NCI-H187 treated with DMSO at 0.1 percent for 48 hours (cell line): ENCODE measurements at places on chromosomes 3 and 15.

DNA sequence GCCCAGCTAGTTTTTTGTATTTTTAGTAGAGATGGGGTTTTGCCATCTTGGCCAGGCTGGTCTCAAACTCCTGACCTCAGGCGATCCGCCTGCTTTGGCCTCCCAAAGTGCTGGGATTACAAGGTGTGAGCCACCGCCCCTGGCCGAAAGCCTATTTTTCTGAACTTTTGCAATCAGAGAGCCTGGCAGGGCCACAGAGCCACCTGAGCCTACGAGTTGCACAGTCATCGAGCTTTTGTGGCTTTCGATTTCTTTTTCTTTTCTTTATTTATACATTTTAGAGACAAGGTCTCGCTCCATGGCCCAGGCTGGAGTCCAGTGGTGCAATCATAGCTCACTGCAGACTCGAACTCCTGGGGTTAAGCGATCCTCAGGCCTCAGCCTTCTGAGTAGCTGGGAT, 140.4 kb downstream of the NSMCE3 start:
- no peak for DNase-seq

- DNase-seq = no peak
Observed at GRCh38 chr3:13706451-13706850, 157.5 kb downstream of the FBLN2 start.

DNA sequence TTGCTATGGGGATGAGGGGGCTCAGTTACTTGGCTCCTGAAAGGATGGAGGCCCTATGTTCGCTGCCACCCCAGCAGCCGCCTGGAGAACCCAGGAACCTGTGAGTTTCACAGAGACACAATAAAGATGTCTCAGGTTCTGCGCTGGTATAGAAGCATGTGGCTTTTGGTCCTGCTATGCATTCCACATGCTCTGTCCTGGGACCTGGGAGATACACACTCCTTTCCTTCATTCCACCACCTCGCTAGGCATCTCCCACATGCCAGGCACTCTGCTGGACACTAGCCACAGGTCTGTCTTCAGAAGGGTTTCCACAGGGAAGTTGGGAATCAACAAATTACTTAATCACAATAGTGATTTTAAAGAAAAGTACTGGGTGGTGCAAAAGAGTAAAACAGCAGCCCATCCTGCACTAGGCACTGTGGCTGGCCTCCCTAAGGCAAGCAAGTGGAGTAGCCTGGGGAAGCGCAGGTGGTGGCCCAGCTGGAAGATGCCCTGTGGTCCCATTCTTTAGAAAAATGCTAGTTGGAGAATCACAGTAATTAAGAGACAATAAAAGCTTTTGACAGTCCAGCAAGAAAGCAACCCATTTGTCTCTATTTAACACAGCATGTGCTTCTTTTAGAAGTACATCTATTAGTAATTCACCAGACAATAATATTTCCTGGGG, 408.9 kb upstream of the WNT5A start:
- DNase-seq = no peak

GRCh38 chr15:61839546-61839945, 220.7 kb downstream of the VPS13C start:
- no peak for DNase-seq

DNA sequence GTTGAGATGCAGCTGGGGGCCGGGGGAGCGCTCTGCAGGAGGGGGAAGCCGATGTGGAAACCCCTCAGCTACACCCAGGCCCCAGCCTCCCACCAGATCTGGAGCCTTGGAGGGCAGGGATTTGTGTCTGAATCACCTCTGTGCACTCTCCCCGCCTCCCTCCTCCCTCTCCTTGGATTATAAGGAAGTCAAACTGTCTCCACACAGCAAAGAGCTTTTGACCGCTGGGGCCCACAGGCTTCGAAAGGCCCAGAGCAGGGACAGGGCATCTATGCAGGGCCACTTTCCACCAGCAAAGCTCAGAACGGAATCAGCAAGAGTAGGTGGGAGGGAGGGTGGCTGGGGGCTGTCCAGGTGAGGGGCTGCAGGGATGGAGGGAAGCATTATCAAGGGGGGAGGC, 68.9 kb downstream of the IQSEC1 start:
- no peak for DNase-seq

- no peak for DNase-seq
Observed at GRCh38 chr3:177465257-177465642, 268.0 kb upstream of the TBL1XR1 start.

DNA sequence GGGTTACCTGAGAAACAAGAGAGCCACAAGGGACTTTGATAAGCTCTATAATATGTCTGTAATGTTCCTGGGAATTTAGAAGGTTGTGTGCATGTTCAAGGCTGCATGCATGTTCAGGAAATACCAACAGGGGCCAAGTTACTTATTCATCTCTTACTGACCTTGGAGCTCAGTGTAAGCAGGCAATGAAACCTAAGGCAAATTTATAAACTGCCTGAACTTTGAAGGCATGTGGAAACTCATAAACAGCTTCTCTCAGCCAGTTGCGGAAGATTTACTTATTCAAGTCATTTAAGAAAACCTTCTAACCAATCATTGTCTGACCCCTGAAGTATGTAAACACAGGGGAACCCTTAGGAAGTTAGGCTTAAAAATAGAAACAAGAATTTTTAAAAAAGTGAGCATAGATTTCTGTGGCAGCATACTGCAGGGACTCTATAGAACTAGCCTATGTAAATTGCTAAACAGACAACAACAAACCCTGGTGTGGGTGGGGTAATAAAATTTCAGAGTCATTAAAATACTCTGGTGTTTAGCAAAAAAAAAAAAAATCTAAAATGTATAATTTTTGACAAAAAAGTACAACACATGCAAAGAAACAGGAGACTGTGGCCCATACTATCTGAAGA, 57.2 kb downstream of the SLC15A2 start:
- no peak for DNase-seq

GRCh38 chr3:155753038-155753639, 8.3 kb upstream of the PLCH1 start:
- no peak for DNase-seq

GRCh38 chr3:32238453-32239306, at the start of gene CMTM8:
Gene CMTM8, plus strand, starts transcription at chr3:32238680. Its CDS starts 293 bp downstream, at chr3:32238973.
- no peak for DNase-seq

DNA sequence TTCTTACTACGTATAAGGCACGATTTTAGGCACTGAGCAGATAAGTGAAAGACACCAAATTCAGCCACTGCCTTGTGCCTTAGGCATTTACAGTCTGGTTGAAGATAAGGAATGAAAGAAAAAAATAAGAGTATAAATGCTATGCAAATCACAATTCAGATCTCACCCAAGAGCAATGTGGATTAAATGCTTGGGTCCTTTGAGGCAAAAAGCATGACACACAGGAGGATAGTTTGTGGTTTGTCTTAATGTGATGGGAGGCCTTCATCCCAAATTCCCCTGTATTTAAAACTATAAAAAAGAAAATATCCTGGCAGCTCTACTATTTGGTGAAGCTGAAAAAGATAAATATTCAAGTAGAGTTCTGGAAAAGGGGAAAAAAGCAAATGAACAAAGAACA, 79.8 kb downstream of the TGFBR2 start:
- no peak for DNase-seq

GRCh38 chr15:48451241-48451640, 120.0 kb downstream of the DUT start:
- DNase-seq = no peak
